Mononuclear cell (primary cell): ENCODE measurements at places on chromosomes 16 and 17. TPM values are rescaled to one million over a fixed set of nuclear protein-coding genes. Genes with fewer than 3 reads are reported as not detected.

GPR139 gene
- total RNA-seq = not detected

NEUROD2 gene
- under 0.01 TPM for total RNA-seq

TMEM238L gene
- not detected for total RNA-seq

EPX gene
- total RNA-seq = under 0.01 TPM

LPO gene
- total RNA-seq = not detected

CACNG1 gene
- total RNA-seq = not detected

TEX19 gene
- not detected for total RNA-seq

RAPGEFL1 gene
- total RNA-seq = 2.3 TPM

CLDN6 gene
- not detected for total RNA-seq

PRPSAP2 gene
- total RNA-seq = 33.4 TPM

TBKBP1 gene
- total RNA-seq = 4.7 TPM

OTOP2 gene
- not detected for total RNA-seq

LMF1 gene
- 17.4 TPM for total RNA-seq

MON1B gene
- 20.9 TPM for total RNA-seq

KRTAP4-3 gene
- not detected for total RNA-seq

KRTAP3-2 gene
- total RNA-seq = not detected

KRT25 gene
- not detected for total RNA-seq

WNT3 gene
- total RNA-seq = 0.10 TPM

MLKL gene
- total RNA-seq = 17.6 TPM

PLD6 gene
- 4.7 TPM for total RNA-seq

KRT13 gene
- 0.73 TPM for total RNA-seq

HOXB1 gene
- total RNA-seq = not detected

SKAP1 gene
- total RNA-seq = 40.1 TPM

ALDH3A1 gene
- total RNA-seq = not detected

TBC1D3D gene
- total RNA-seq = not detected
